ENCODE measurements at places on chromosomes 4 and X. TPM values are rescaled to one million over a fixed set of nuclear protein-coding genes. Genes with fewer than 3 reads are reported as not detected.

BEX4 gene
- total RNA-seq, result 37.3 TPM

DNA sequence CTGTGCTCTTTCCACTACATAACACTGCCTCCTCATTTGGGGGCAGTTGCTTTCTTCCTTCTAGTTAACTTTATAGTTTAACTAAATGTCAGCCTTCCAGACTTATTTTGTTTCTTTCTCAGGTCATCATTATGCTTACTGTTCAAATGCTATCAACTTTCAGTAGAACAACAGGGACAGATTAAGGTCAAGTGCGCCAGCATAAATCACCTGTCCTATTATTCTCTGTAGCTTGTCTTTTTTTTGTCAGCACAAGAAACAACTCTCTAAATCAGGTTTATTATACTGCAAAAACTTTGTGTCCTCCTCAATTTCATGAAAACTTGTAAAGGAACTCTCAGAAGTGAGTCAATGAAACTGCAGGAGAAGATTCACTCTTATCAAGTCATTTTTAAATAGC is 19.6 kb downstream of the SPANXA2 start:
- no peaks in the 10 kb centered on the region for H3K27me3 ChIP-seq
- DNase-seq, result no peak
- H3K4me1 ChIP-seq, result no peaks in the 10 kb centered on the region
- H3K4me3 ChIP-seq, result no peak overlapping the region
- H3K36me3 ChIP-seq, result no peaks in the 10 kb centered on the region
- no peak overlapping the region for H3K27ac ChIP-seq

- H3K4me1 ChIP-seq, result no peaks in the 10 kb centered on the region
- H3K27ac ChIP-seq, result no peak overlapping the region
- no peak for DNase-seq
- H3K36me3 ChIP-seq, result no peaks in the 10 kb centered on the region
These were observed 11.2 kb downstream of the SMIM31 start for GRCh38 chr4:164765096-164765495.

GRCh38 chr4:86683167-86683566 is 89.1 kb downstream of the PTPN13 start:
- no peak for DNase-seq
- no peak overlapping the region for H3K27ac ChIP-seq
- H3K4me3 ChIP-seq, result no peak overlapping the region
- H3K27me3 ChIP-seq, result no peaks in the 10 kb centered on the region
- no peaks in the 10 kb centered on the region for H3K36me3 ChIP-seq

TMA16 gene
- 19.7 TPM for total RNA-seq

ABRAXAS1 gene
- 14.7 TPM for total RNA-seq

GRCh38 chrX:153708415-153708814 is 15.8 kb downstream of the BCAP31 start:
- peak; percentile 65 for DNase-seq
- H3K4me1 ChIP-seq, result no peaks in the 10 kb centered on the region
- no peaks in the 10 kb centered on the region for H3K27me3 ChIP-seq
- H3K36me3 ChIP-seq, result peaks cover 37% of the 10 kb centered on the region

DNA sequence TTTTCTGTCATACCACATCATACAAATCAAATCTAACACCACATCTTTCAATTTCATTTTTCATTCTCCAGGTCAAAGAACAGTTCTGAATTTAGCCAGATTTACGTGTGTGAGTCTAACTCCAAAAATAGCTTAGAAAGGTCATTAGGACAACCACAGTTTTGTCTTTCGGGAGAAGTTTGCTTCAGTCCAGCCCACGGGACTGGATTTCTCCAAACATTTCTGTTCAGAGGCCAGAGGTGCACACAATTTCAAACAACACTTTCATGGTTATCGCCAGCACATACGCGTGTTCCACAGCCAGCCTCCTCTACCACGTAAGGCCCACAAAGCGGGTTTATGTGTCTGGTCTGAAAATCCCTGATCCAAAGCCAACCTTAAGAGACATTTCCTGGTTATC is 65.9 kb downstream of the VEGFC start:
- H3K27ac ChIP-seq, result no peak overlapping the region
- H3K4me1 ChIP-seq, result peaks cover 5% of the 10 kb centered on the region
- DNase-seq, result no peak
- no peaks in the 10 kb centered on the region for H3K36me3 ChIP-seq

DNA sequence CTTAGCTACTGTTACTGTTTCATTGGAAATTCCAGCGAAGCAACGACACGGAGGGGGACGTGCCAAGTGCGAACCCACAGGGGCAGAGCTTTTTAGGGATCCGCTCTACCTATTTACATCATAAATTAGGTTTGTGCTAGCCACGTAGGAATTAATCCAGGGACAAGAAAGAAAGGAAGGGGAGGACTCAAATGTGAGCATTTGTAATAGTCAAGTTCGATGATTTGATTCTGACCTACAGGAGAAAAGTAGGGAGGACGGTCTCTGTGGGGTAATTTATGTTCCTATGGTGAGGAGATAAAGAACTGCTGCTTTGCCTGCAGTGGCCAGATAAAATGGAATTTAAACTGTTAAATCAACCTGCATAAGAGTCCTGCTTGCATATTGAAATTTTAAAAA is 1.7 kb downstream of the INTS6L start:
- H3K27ac ChIP-seq, result peak overlapping the region; percentile 76
- DNase-seq, result no peak
- H3K4me3 ChIP-seq, result peak overlapping the region; percentile 58
- no peaks in the 10 kb centered on the region for H3K4me1 ChIP-seq
- H3K36me3 ChIP-seq, result no peaks in the 10 kb centered on the region

- no peak for DNase-seq
- peaks cover 5% of the 10 kb centered on the region for H3K4me1 ChIP-seq
- no peak overlapping the region for H3K27ac ChIP-seq
- no peaks in the 10 kb centered on the region for H3K27me3 ChIP-seq
- no peaks in the 10 kb centered on the region for H3K36me3 ChIP-seq
These were observed 102.5 kb downstream of the SH3RF1 start for GRCh38 chr4:169167957-169168858.

- no peaks in the 10 kb centered on the region for H3K36me3 ChIP-seq
- no peak for DNase-seq
- H3K27me3 ChIP-seq, result no peaks in the 10 kb centered on the region
These were observed 16.9 kb downstream of the TMPRSS11B start for GRCh38 chr4:68228568-68228967.

CTAG1A gene
- total RNA-seq, result not detected

ZCCHC18 gene
- total RNA-seq, result 0.24 TPM

CT45A2 gene
- not detected for total RNA-seq

Measured in lower lobe of right lung (tissue), 2 donors.